Suprapubic skin (tissue), 4 donors: ENCODE measurements at places on chromosomes 11 and 22.

- no peak for DNase-seq
Measured at GRCh38 chr11:60500276-60500910, 7.8 kb downstream of the MS4A12 start.

GRCh38 chr11:115869780-115870431 lies 365.7 kb upstream of the CADM1 start:
- no peak for DNase-seq

GRCh38 chr11:62439785-62440602 lies 21.2 kb downstream of the SCGB1A1 start:
- no peak for DNase-seq

GRCh38 chr11:74466916-74467885 lies at the start of gene KCNE3:
TSS of gene KCNE3 (minus strand) at chr11:74467549. CDS start at chr11:74457563, 9,986 bp downstream.
- DNase-seq: no peak

- no peak for DNase-seq
Measured at GRCh38 chr11:101438126-101438525, 145.7 kb downstream of the TRPC6 start.

DNA sequence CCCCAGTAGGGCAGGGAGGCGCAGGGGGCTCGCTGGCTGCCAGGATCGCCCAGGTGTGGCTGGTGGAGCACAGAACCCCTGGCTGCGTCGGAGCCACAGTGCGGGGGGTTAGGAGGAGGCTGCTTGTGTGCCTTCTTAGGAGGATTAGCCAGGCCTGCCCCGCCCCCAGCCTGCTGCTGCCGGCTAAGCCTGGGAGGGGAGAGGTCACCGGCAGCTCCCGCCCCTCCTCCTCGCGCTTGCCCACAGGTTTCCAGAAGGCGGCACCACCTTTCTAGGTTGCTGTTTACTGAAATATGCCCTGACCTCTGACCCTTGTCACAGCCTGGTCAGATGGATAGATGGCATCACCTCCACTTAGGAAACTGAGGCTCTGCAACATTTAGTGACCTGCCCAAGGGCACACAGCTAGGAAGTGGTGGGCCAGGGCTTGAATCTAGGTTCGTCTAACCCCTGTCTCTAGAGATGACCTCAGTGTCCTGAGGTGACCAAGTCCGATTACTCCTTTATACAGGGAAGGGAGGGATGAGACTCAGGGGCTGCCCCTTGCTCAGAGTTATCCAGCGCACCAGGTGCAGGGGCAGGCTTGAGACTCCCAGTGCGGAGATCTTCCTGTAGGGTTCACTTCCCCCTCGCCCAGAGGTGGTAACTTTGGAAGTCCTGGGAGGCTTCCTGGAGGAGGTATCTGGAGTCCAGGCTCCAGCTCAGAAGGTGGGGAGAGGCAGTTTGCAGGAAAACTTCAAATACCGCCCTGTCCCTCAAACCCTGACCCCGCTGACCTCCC lies 44.0 kb downstream of the MYO7A start:
- no peak for DNase-seq
